ENCODE measurements at places on chromosomes 7 and 10. TPM values are rescaled to one million over a fixed set of nuclear protein-coding genes. Genes with fewer than 3 reads are reported as not detected.
A peak's percentile ranks its signal among the peaks of the same experiment; 100 is the strongest.

- peak overlapping the region; percentile 83 for H3K4me3 ChIP-seq
- DNase-seq, result no peak
- H3K4me1 ChIP-seq, result peaks cover 13% of the 10 kb centered on the region
Observed at GRCh38 chr7:139034855-139035585, 822 bp downstream of the ZC3HAV1L start.

GRCh38 chr7:69668339-69668870, 70.1 kb downstream of the AUTS2 start:
- H3K4me1 ChIP-seq, result peaks cover 2% of the 10 kb centered on the region
- H3K27ac ChIP-seq, result peak overlapping the region; percentile 21

- H3K27ac ChIP-seq, result no peak overlapping the region
- no peak overlapping the region for H3K4me3 ChIP-seq
- H3K4me1 ChIP-seq, result peaks cover 52% of the 10 kb centered on the region
- DNase-seq, result no peak
- peaks cover 45% of the 10 kb centered on the region for H3K36me3 ChIP-seq
- no peaks in the 10 kb centered on the region for H3K27me3 ChIP-seq
Observed at GRCh38 chr10:74836877-74837276, 10.5 kb downstream of the KAT6B start.

- no peak overlapping the region for H3K4me3 ChIP-seq
- peaks cover 11% of the 10 kb centered on the region for H3K27me3 ChIP-seq
- no peaks in the 10 kb centered on the region for H3K4me1 ChIP-seq
- no peak overlapping the region for H3K27ac ChIP-seq
Observed at GRCh38 chr10:124243702-124244121, 150.3 kb upstream of the CHST15 start.

- H3K27ac ChIP-seq, result no peak overlapping the region
- no peak overlapping the region for H3K4me3 ChIP-seq
- H3K27me3 ChIP-seq, result no peaks in the 10 kb centered on the region
Observed at GRCh38 chr7:72235351-72235750, 176.8 kb downstream of the CALN1 start.

GRCh38 chr10:102170602-102171001, 18.4 kb downstream of the NOLC1 start:
- H3K4me1 ChIP-seq, result peaks cover 6% of the 10 kb centered on the region
- H3K36me3 ChIP-seq, result peaks cover 6% of the 10 kb centered on the region
- no peak overlapping the region for H3K27ac ChIP-seq

- peak; percentile 77 for DNase-seq
- peak overlapping the region; percentile 97 for H3K4me3 ChIP-seq
- peaks cover 34% of the 10 kb centered on the region for H3K36me3 ChIP-seq
- H3K27ac ChIP-seq, result peak overlapping the region; percentile 98
- H3K27me3 ChIP-seq, result no peaks in the 10 kb centered on the region
Observed at GRCh38 chr7:5528071-5528814, 104.6 kb upstream of the TNRC18 start.

DNA sequence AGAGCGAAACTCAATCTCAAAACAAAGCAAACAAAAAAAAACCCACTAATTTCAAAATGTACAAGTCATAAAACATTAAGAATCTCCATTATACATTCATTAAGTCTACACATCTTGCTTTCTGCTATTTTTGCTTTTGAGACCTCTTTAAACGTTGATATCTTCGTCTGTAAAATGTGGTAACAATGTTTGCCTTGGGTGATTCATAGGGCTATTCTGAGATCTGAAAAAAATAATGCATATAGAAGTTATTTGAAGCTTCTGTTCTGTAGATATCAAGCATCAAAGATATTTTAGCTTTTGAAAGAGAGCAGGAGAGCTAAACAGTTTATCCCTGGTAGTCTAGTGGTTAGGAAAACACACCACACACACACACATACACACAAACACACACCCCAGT, 158.1 kb upstream of the PLXDC2 start:
- no peaks in the 10 kb centered on the region for H3K27me3 ChIP-seq
- DNase-seq, result no peak

GRCh38 chr7:122094549-122094948, 49.5 kb downstream of the AASS start:
- no peaks in the 10 kb centered on the region for H3K36me3 ChIP-seq
- peaks cover 3% of the 10 kb centered on the region for H3K4me1 ChIP-seq
- no peak for DNase-seq
- H3K4me3 ChIP-seq, result no peak overlapping the region

DNA sequence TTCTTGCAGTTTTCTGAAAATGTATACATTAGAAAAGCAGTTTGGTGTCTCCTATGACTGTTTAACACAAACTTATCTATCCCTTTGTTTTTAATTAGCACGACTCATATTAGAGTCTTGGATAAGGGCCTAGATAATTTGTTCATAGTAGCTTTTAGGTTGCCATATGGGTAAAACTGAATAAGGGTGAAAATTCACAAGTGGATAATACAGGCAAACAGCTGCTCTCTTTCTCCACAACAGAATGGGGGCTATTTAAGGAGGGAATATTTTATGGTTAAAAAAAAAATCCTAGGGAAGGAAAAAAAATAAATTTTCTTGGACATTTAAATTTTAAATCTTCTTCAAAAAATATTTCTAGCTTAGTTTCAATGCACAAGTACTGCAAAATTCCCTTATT, 1416.1 kb downstream of the GATA3 start:
- H3K4me3 ChIP-seq, result no peak overlapping the region
- H3K27me3 ChIP-seq, result peaks cover 10% of the 10 kb centered on the region
- no peaks in the 10 kb centered on the region for H3K4me1 ChIP-seq
- no peak overlapping the region for H3K27ac ChIP-seq

DNA sequence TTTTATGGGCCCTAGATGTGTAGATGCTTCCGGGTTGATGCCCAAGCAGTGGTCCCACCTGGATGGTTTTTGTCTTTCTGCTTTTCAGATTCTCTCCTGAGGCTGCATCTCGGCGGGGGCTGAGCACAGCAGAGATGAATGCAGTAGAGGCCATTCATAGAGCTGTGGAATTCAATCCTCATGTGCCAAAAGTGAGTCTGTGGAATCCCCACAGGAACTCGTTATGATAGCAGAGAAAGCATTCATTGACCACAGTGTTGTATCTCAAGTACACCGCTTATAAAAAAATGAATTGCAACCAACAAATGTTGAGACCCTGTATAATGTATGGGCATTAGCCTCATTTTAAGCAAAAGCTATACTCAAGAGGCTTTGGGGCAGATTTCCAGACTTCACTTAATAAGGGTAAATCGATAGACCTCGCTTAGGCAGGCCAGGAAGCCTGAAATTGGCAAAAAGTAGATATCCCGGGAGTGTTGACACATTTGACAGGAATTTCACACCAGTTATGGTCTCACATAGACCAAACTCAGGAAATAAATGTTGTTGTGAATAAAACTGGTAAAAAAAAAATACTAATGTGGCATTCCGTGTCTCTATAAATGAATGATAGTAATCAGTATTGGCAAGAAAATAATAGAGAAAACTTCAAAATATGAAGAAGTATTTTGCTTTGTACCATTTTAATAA, 132.0 kb downstream of the WNT2 start:
- H3K4me1 ChIP-seq, result no peaks in the 10 kb centered on the region
- peaks cover 3% of the 10 kb centered on the region for H3K36me3 ChIP-seq
- H3K4me3 ChIP-seq, result no peak overlapping the region

DNA sequence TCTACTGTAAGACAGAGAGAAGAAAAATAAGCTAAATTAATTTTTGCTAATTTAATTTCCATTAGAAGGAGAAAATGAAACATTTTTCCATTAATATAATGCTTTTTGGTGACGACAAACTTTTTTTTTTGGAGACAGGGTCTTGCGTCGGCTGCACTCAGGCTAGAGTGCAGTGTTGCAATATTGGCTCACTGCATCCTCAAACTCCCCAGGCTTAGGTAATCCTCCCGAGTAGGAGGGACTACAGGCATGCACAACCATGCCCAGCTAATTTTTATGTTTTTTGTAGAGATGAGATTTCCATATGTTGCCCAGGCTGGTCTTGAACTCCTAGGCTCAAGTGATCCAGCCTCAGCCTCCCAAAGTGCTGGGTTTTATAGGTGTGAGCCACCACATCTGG, 229.8 kb upstream of the LRRN3 start:
- no peaks in the 10 kb centered on the region for H3K36me3 ChIP-seq
- no peak for DNase-seq
- H3K27ac ChIP-seq, result no peak overlapping the region
- H3K4me1 ChIP-seq, result no peaks in the 10 kb centered on the region
- H3K27me3 ChIP-seq, result no peaks in the 10 kb centered on the region

- H3K4me3 ChIP-seq, result no peak overlapping the region
- no peak overlapping the region for H3K27ac ChIP-seq
- H3K36me3 ChIP-seq, result peaks cover 67% of the 10 kb centered on the region
- H3K27me3 ChIP-seq, result no peaks in the 10 kb centered on the region
Observed at GRCh38 chr7:100109521-100110163, 8.2 kb downstream of the AP4M1 start.

DNA sequence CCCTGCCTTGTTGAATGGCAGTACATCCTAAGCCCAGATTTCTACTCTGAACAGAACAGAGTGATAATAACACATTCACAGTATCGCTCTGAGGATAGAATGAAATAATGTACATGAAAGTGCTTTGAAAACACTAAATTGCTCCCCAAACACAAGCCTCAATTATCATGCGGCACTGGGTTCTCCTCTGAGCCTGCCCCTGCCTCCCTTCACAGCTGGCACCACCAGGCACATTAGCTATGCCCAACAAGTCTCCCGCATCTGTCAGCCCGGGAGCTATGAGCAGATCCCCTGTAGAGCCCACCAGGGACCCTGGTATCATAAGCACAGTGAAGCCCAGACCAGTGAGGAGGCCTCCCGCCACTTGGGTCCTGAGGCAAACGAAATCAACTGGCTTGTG, 405.5 kb downstream of the GRID1 start:
- DNase-seq, result no peak
- peaks cover 11% of the 10 kb centered on the region for H3K36me3 ChIP-seq
- H3K4me3 ChIP-seq, result no peak overlapping the region

DNA sequence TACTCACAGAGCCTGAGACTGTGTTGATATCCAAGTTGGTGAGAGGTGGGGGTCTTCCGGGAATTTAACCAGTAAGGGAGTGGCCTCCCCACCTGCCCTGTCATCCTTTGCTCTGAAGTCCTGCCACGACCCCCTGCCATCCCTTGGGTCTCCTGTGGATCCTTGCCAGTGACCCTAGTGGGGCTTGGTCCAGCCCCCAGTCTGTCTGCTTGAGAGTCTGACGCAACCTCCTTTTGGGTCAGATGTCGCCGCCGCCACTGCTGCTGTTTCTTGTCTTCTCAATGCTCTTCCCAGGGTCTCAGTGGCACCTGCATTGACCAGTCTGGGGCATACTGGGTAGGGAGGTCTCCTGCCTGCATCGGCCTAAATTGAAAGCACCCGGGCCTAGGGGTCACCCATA, 28.8 kb downstream of the PAX2 start:
- DNase-seq, result no peak
- H3K4me3 ChIP-seq, result no peak overlapping the region
- H3K27me3 ChIP-seq, result peaks cover 43% of the 10 kb centered on the region
- H3K4me1 ChIP-seq, result no peaks in the 10 kb centered on the region

DNA sequence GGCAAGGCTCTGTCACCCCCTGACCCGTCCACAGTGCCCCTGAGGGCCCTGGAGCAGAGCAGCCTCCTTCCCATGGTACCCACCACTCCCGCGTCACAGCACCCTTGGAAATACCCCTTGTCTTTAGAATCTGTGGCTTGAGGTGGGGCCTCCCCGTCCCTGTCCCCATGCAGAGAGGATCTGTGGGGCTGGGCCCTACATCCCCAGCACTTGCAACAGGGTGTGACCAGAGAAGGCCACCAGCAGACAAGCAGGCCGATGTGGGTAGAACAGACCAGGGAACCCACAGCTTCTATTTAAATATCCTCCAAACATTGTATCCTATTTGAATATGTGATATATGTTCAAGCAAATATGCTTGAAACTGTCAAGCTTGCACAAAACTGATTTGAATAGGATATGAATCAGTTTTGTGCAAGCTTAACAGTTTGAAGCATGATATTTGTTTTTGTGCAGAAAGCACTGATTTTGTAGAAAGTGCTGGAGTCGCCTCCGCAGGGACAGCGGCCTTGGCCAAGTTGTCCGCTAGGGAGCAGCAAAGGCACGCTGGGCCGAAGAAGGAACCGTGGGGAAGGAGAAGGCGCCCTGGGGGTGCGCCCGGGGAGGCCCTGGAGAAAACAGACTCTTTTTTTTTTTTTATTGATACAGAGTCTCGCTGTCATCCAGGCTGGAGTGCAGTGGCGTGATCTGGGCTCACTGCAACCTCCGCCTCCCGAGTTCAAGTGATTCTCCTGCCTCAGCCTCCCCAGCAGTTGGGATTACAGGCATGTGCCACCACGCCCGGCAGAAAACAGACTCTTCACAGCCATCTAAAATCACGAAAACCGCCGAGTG, 2.2 kb downstream of the CFAP46 start:
- H3K27ac ChIP-seq, result no peak overlapping the region
- DNase-seq, result no peak
- H3K4me3 ChIP-seq, result no peak overlapping the region
- no peaks in the 10 kb centered on the region for H3K36me3 ChIP-seq

DNA sequence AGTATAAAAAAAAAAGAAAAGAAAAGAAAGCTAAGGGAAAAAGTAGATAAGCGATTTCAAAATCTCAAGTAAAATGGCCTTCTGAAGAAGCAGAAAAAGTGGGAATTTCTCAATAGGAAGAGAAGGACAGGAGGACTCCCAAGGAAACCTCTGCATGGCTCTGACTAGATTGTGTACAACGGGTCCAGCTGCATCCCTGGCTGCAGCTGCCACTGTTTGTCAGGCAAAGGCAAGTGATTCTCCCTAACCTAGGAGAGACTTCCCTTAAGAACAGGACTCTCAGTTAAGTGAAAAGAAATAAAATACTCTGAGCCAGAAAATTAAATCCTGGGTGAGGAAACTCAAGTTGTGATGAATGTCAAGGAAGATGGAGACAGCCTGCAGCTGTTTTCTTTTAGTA, 298.6 kb upstream of the KIAA1217 start:
- DNase-seq, result no peak
- no peaks in the 10 kb centered on the region for H3K4me1 ChIP-seq
- H3K27me3 ChIP-seq, result peaks cover 9% of the 10 kb centered on the region
- peaks cover 5% of the 10 kb centered on the region for H3K36me3 ChIP-seq

GRCh38 chr7:108358553-108358952, 97.7 kb downstream of the NRCAM start:
- no peak overlapping the region for H3K4me3 ChIP-seq
- peaks cover 28% of the 10 kb centered on the region for H3K36me3 ChIP-seq
- no peaks in the 10 kb centered on the region for H3K27me3 ChIP-seq
- peaks cover 10% of the 10 kb centered on the region for H3K4me1 ChIP-seq
- DNase-seq, result no peak

GRCh38 chr10:73641328-73642060, at the start of gene MYOZ1:
MYOZ1 (minus strand) TSS chr10:73641474; CDS start chr10:73640017, 1,457 bp downstream.
- no peak within 1 kb of the TSS for H3K27ac ChIP-seq
- no peaks in the 10 kb centered on the region for H3K27me3 ChIP-seq
- DNase-seq, result no peak
- no peaks in the 10 kb centered on the region for H3K36me3 ChIP-seq

DLX6 gene
- not detected for total RNA-seq

PALD1 gene
- not detected for total RNA-seq

FAM25A gene
- not detected for total RNA-seq

CYP3A5 gene
- total RNA-seq, result 0.16 TPM

GDF2 gene
- total RNA-seq, result not detected

ENTPD1 gene
- total RNA-seq, result 1.6 TPM

HOXA3 gene
- total RNA-seq, result not detected

ADGRA1 gene
- not detected for total RNA-seq

GSDME gene
- 0.30 TPM for total RNA-seq

All from naive thymus-derived CD8-positive, alpha-beta T cell (primary cell).